ENCODE measurements at places on chromosomes 16 and 17. TPM values are rescaled to one million over a fixed set of nuclear protein-coding genes. Genes with fewer than 3 reads are reported as not detected.

- peaks cover 13% of the 10 kb centered on the region for H3K4me1 ChIP-seq
- H3K27ac ChIP-seq = no peak overlapping the region
- no peaks in the 10 kb centered on the region for H3K36me3 ChIP-seq
- DNase-seq = peak; percentile 97
Observed at GRCh38 chr17:76278952-76279741, 14.0 kb downstream of the UBALD2 start.

DNA sequence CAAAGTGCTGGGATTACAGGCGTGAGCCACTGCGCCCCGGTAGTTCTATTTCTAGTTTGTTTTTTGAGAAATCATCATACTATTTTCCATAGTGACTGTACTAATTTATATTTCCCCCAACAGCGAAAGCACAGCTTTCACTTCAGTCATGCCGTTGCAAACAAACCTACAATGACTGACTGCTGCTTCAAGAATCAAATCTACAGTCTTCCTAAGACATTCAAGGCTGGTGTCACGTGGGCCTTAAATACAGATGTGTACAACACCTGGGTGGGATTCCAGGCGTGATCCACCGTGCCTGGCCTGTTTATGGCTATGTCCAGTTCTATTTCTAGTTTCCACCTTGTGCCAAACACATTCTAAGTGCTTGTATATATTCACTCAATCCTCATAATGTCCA is 72.0 kb downstream of the ABCC6 start:
- H3K27me3 ChIP-seq = no peaks in the 10 kb centered on the region
- no peaks in the 10 kb centered on the region for H3K36me3 ChIP-seq
- peak; percentile 8 for DNase-seq
- no peak overlapping the region for H3K4me3 ChIP-seq
- peaks cover 5% of the 10 kb centered on the region for H3K4me1 ChIP-seq

- no peak overlapping the region for H3K4me3 ChIP-seq
- no peak overlapping the region for H3K27ac ChIP-seq
- no peaks in the 10 kb centered on the region for H3K36me3 ChIP-seq
- no peak for DNase-seq
Observed at GRCh38 chr17:3750926-3751325, 27.2 kb downstream of the HASPIN start.

- DNase-seq = no peak
- H3K36me3 ChIP-seq = 0 out of 2 replicates have a peak, but pooled peaks cover 4% of the 10 kb centered on the region
- no peaks in the 10 kb centered on the region for H3K27me3 ChIP-seq
Observed at GRCh38 chr16:21608639-21609328, 9.4 kb downstream of the METTL9 start.

DNA sequence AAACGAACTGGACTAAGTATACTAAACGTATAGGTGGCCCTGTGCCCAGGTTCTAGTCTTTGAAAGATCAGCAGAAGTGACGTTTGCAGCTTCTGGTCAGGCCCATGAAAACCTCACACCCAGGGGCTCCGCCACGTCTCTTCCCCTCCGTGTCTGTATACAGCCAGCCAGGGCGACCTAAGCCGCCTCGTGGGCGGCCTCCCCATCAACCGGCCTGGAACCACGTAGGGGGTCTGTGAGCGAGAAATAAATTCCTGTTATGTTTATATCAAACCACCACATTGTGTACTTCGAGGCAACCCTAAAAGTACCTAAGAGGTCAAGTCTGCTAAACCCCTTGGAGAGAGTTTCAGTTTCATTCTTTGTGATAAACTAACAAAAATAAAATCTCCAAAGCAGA is 6.8 kb downstream of the TK1 start:
- DNase-seq = no peak
- peaks cover 4% of the 10 kb centered on the region for H3K4me1 ChIP-seq
- no peaks in the 10 kb centered on the region for H3K27me3 ChIP-seq
- no peak overlapping the region for H3K27ac ChIP-seq

- H3K27ac ChIP-seq = peak overlapping the region; percentile 80
- H3K36me3 ChIP-seq = no peaks in the 10 kb centered on the region
- H3K4me3 ChIP-seq = no peak overlapping the region
- DNase-seq = peak; percentile 75
Observed at GRCh38 chr17:6752068-6752909, 3.6 kb upstream of the XAF1 start.

The TP53TG3C gene
- not detected for total RNA-seq

GRCh38 chr17:73007407-73007806 is 85.1 kb downstream of the SLC39A11 start:
- no peak overlapping the region for H3K4me3 ChIP-seq
- peaks cover 7% of the 10 kb centered on the region for H3K4me1 ChIP-seq
- no peaks in the 10 kb centered on the region for H3K27me3 ChIP-seq
- DNase-seq = no peak
- no peak overlapping the region for H3K27ac ChIP-seq

The SLC38A8 gene
- not detected for total RNA-seq

DNA sequence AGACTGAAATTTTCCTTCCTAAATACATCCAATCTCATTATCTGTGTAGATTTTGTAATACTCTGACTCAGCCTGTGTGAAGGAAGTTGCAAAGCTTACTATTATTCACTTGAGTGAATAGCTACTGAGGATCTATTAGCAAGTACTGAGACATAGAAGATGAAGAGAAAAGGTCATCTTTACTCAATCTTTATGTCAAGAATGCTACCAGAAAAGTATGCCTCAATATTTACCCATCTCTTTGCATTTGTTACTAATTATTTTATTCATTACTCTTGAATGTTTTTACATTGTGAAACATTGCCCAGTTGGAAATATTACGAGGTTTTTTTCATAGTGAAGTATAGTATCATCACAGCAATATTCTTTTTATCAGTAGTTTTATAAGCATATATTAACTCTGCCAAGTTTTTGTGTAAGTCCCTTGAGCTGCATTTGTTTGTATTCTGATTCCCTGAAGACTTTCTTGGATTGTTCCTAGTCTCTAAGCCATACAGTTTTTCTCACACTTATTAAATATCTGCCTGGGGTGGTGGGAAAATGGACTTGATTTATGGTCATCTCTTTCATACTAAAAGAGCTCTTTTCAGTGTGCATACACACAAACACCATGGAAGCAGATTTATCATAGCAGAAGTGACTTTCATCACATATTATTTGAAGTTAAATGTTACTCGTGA is 110.4 kb downstream of the MRTFB start:
- H3K36me3 ChIP-seq = no peaks in the 10 kb centered on the region
- peak overlapping the region; percentile 30 for H3K4me3 ChIP-seq
- peak overlapping the region; percentile 98 for H3K27ac ChIP-seq
- peaks cover 48% of the 10 kb centered on the region for H3K4me1 ChIP-seq
- H3K27me3 ChIP-seq = no peaks in the 10 kb centered on the region

- peak; percentile 46 for DNase-seq
- H3K27ac ChIP-seq = no peak overlapping the region
- H3K4me3 ChIP-seq = no peak overlapping the region
- no peaks in the 10 kb centered on the region for H3K4me1 ChIP-seq
- H3K27me3 ChIP-seq = no peaks in the 10 kb centered on the region
Observed at GRCh38 chr17:2723997-2724783, 12.6 kb upstream of the CLUH start.
